Coronary artery (tissue), 2 donors: ENCODE measurements at places on chromosomes 1 and 21.

- DNase-seq, result no peak
These were observed 22.7 kb upstream of the LCE5A start for GRCh38 chr1:152487871-152488270.

- DNase-seq, result peak; percentile 71
These were observed 2.4 kb upstream of the MMP23B start for GRCh38 chr1:1629430-1630190.

DNA sequence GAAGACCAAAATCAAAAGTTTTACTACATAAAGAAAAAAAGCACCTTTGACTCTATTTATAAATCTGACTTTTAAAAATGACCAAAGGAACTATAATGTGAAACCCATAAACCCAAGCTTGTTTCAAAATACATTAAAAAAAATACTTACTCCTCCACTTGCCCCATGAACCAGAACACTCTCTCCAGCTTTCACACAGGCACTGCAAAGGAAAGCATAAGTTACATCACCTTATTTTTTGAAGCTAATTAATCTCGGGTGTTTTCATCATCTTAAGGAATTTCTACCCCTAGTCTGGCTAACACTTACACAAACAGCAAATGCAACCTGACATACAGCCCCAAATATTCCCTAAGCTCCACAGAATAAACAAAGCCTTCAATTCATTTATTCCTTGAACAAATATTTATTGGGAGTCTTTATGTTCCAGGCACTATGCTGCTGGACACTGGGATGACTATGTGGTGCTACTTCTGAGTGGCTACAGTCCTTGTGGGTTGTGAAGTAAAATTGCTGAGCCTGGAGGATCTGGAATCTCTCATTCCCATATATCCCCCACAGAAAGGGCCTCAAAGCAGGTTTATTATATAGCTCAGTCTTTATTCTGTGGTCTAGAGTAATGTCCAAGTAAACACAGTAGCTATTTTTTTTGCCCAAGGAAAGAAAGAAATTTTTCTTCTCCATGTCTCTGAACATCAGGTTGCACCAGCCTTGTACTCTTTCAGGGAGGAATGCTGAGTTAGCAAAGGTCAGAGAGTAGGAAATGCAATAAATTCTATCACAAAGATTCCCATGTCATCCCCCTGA lies 18.2 kb downstream of the CRYZ start:
- no peak for DNase-seq

DNA sequence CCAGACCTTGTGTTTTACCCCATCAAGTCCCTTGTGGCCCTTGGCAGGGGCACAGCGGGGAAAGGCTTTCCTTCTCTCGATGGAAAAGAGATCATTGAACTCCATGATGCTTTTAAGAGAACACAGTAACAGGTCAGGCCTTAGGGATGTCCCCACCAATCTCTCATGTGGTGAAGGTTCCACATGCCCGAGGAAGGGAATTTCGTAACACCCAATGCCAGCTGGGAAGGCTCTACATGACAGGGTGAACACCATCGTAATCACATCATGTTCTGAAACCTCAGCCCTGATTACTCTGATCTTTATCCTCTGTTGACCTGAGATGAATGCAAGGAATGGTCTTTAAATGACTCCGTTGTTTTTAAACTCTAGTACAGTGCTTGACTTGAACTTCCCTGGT lies 105.5 kb upstream of the SPAG17 start:
- DNase-seq, result no peak

- no peak for DNase-seq
These were observed 5.2 kb upstream of the LIN28A start for GRCh38 chr1:26405281-26405915.

DNA sequence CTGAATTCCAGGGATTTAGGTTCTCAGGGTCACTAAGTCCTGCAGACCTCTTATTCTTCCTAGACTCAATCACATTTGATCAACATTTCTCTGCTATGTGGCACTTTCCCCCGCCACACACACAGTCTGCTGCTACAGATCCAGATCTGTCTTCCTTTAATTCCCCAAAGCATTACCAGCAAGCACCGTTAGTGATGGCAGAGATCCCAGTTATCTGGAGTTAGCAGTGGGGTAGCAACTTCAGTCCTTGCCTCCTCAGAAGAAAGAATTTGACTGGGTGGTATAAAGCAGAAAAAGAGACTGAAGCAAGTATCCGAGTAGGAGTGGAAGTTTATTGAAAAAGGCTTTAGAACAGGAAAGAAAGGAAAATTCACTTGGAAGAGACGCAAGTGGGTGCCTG lies 100.4 kb upstream of the ETV3 start:
- no peak for DNase-seq

DNA sequence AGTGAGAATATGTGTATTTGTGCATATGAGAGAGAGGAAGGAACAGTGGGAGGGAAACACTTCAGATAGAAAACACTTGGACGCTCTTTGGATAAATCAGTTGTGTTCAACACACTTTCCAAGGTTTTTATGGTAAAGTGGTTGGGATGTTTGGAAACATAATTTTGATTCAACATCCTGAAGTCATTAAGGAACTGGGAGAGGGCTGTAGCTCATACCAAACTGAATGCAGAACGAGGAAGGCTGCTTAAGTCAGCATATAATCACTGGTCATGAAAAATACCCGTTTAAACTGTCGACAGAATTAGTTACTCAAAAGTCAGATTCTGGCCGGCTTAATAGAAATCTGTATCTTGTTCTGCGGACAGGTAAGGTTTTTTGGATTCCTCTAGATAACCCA lies 14.9 kb downstream of the LIX1L start:
- no peak for DNase-seq
